Sigmoid colon (tissue), 7 donors: ENCODE measurements at places on chromosomes 13 and 19. TPM values are rescaled to one million over a fixed set of nuclear protein-coding genes. Genes with fewer than 3 reads are reported as not detected.

Gene DENND1C
- total RNA-seq: 2.0 TPM

- H3K36me3 ChIP-seq: no peaks in the 10 kb centered on the region
- no peak for DNase-seq
- peaks cover 20% of the 10 kb centered on the region for H3K4me1 ChIP-seq
- H3K27me3 ChIP-seq: no peaks in the 10 kb centered on the region
Measured at GRCh38 chr19:8504919-8505318, 2.5 kb upstream of the PRAM1 start.

Gene OR4F17
- not detected for total RNA-seq

GRCh38 chr13:99640260-99640659 is 139.0 kb downstream of the TM9SF2 start:
- H3K4me3 ChIP-seq: no peak overlapping the region
- DNase-seq: no peak
- no peaks in the 10 kb centered on the region for H3K36me3 ChIP-seq
- no peak overlapping the region for H3K27ac ChIP-seq

DNA sequence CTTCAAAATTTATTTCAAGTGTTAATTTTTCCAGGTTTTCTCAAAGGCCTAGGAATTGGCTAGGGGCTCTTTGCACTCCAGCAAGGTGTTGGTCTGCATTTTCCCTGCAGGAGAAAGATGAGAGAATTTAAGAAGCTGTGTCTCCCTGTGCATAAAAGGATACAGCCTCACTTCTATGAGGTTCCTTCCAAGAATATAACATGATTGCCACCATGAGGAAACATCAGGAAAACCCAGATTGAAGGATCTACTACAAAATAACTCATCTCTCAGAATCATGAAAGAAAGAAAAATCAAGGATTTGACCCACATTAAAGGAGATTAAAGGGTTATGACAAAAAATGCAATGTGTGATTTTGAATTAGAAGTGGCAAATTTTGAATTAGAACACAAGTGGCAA is 69.9 kb downstream of the RUBCNL start:
- no peak for DNase-seq
- H3K36me3 ChIP-seq: no peaks in the 10 kb centered on the region

DNA sequence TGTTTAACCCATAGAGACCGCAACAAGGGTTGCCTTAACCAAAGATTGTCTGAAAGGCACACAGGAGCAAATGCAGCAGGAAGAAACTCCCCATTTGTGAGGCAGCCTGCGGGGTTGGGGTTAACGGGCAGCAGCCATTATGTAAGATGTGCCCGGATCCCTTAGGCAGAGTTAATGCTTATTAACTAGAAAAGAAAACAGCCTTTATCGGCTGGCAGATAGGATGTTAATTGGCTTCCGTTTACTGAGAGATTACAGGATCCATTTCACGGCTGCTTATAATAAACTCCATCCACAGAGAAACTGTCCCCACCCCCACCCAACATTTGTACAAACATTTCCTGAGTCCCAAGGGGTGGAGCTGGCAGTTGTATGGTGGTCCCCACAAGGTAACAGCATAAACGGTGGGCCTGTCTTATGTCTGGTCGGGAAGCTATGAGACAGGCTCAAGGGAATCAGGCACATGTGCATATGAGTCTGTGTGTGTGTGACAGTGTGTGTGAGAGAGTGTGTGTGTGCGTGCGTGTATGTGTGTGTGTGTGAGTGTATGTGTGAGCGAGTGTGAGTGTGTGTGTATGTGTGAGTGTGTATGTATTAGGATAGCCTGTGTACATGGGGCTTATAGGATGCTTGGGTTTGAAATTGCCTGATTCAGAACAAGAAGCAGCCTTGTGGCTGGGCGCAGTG is 10.5 kb downstream of the SLC25A42 start:
- H3K27ac ChIP-seq: no peak overlapping the region

- no peaks in the 10 kb centered on the region for H3K27me3 ChIP-seq
- peak overlapping the region; percentile 54 for H3K4me3 ChIP-seq
- no peaks in the 10 kb centered on the region for H3K4me1 ChIP-seq
Measured at GRCh38 chr19:3034656-3035541, 5.8 kb upstream of the TLE2 start.

GRCh38 chr13:36839981-36840380 is 21.0 kb downstream of the RFXAP start:
- DNase-seq: no peak
- no peaks in the 10 kb centered on the region for H3K36me3 ChIP-seq
- no peak overlapping the region for H3K4me3 ChIP-seq
- no peak overlapping the region for H3K27ac ChIP-seq

- H3K27me3 ChIP-seq: no peaks in the 10 kb centered on the region
- H3K4me3 ChIP-seq: no peak overlapping the region
- no peak for DNase-seq
- H3K27ac ChIP-seq: no peak overlapping the region
Measured at GRCh38 chr13:106738186-106738678, 170.3 kb upstream of the ARGLU1 start.

- H3K4me3 ChIP-seq: no peak overlapping the region
- no peaks in the 10 kb centered on the region for H3K27me3 ChIP-seq
- no peak overlapping the region for H3K27ac ChIP-seq
- DNase-seq: no peak
- no peaks in the 10 kb centered on the region for H3K4me1 ChIP-seq
- H3K36me3 ChIP-seq: no peaks in the 10 kb centered on the region
Measured at GRCh38 chr13:106407338-106407737, 128.1 kb downstream of the EFNB2 start.

GRCh38 chr19:19487950-19488874 is 27.1 kb downstream of the TSSK6 start:
- DNase-seq: no peak
- peaks cover 11% of the 10 kb centered on the region for H3K36me3 ChIP-seq
- peak overlapping the region; percentile 59 for H3K27ac ChIP-seq
- no peak overlapping the region for H3K4me3 ChIP-seq

DNA sequence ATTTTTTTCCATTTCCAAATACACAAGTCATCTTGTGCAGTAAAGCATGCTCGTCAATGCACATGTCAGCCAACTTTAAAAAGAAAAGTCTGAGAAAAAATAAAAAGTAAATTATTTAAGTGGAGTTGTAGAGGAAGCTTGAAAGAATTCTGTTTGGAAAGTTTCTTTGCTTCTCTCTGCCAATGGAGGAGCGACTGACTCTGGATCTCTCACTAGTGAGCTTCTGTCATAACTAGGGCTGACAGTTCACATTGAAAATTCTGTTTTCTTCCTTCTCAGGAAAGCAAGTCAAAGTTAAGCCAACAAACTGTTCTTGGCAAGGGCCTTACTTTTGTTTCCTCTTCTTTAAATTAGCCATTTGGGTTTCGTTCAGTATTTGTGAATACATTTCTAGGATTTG is 298.2 kb downstream of the POU4F1 start:
- H3K4me1 ChIP-seq: no peaks in the 10 kb centered on the region
- H3K4me3 ChIP-seq: no peak overlapping the region
- DNase-seq: no peak
- H3K27ac ChIP-seq: no peak overlapping the region
- H3K27me3 ChIP-seq: no peaks in the 10 kb centered on the region

DNA sequence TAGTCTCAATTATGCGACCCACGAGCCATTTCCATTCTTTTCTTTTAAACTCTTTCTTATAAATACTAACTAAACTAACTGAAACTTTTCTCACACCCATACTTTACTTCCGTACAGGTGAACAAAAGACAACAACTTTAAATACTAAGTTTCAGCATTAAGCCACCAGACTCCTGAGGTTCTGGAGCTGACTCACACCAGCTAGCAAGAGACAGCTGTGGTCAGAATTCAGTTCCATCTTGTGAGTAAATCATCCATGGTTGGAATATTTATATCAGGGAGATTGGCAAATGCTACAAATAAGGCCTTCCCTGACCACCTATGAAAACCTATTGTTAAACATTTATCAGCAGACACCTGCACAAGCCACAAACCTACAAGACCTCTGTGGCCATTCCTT is 897.0 kb downstream of the EFNB2 start:
- no peaks in the 10 kb centered on the region for H3K36me3 ChIP-seq
- H3K4me1 ChIP-seq: no peaks in the 10 kb centered on the region
- DNase-seq: no peak
- no peak overlapping the region for H3K4me3 ChIP-seq

Gene PCDH20
- 4.3 TPM for total RNA-seq

Gene DPF1
- total RNA-seq: not detected

Gene FSTL3
- total RNA-seq: 116 TPM

- peaks cover 25% of the 10 kb centered on the region for H3K27me3 ChIP-seq
- H3K4me1 ChIP-seq: no peaks in the 10 kb centered on the region
- no peaks in the 10 kb centered on the region for H3K36me3 ChIP-seq
- no peak overlapping the region for H3K27ac ChIP-seq
- DNase-seq: no peak
Measured at GRCh38 chr19:38912600-38913514, 871 bp upstream of the CCER2 start.

- no peaks in the 10 kb centered on the region for H3K27me3 ChIP-seq
- H3K27ac ChIP-seq: peak overlapping the region; percentile 81
- DNase-seq: peak; percentile 98
Measured at GRCh38 chr19:20051841-20052768, 12.8 kb upstream of the ZNF682 start.

DNA sequence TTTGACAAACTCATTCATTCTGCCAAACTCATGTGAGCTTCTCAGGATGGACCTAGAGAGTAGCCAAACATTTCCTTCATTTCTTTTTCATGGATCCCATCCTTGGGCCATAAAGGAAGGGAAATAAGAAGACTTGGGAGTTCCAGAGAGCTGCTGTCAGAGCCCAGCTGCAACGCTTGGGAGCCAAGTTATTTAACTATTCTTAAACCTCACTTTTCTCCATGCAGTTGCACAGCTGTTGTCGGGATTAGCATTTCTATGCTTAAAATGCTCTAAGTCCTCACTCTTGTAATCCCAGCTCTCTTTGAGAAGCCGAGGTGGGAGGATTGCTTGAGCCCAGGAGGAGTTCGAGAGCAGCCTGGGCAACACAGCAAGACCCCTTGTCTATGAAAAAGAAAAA is 11.7 kb upstream of the CASP14 start:
- no peak overlapping the region for H3K27ac ChIP-seq
- H3K4me1 ChIP-seq: no peaks in the 10 kb centered on the region
- H3K4me3 ChIP-seq: no peak overlapping the region

DNA sequence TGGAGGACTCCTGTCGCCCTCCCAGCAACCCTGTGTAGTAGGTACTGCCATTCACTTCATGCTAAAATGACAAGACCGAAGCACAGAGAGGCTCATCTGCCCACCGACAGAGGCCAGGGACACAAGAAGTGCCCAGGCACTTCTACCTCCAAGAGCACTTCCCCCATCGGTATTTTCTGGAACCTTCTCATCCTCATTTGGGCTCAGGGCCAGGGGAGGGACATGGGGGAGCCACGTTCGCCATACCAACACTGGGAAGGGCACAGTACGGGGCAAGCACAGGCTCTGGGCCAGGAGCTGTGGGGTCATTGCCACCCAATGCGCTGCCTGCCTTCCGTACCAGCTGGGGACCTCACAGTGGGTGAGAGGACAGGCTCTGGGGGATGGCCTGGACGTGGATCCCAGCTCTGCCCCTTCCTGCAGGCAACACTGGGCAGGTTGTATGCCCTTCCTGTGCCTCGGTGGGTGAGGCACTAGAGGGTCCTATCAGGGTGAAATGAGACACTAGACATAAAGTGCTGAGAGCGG is 21.3 kb upstream of the CCNP start:
- no peak overlapping the region for H3K27ac ChIP-seq
- H3K36me3 ChIP-seq: peaks cover 35% of the 10 kb centered on the region
- peaks cover 4% of the 10 kb centered on the region for H3K4me1 ChIP-seq
- H3K4me3 ChIP-seq: no peak overlapping the region
- no peaks in the 10 kb centered on the region for H3K27me3 ChIP-seq
- DNase-seq: no peak

GRCh38 chr19:18227781-18228271 is 1.6 kb upstream of the PDE4C start:
- no peaks in the 10 kb centered on the region for H3K36me3 ChIP-seq
- H3K4me3 ChIP-seq: no peak overlapping the region
- peaks cover 39% of the 10 kb centered on the region for H3K4me1 ChIP-seq
- DNase-seq: no peak
- peaks cover 62% of the 10 kb centered on the region for H3K27me3 ChIP-seq
- H3K27ac ChIP-seq: peak overlapping the region; percentile 72

GRCh38 chr13:94947965-94948371 is 235.6 kb upstream of the SOX21 start:
- H3K4me1 ChIP-seq: no peaks in the 10 kb centered on the region
- no peak overlapping the region for H3K27ac ChIP-seq
- no peak for DNase-seq
- H3K36me3 ChIP-seq: no peaks in the 10 kb centered on the region
- no peak overlapping the region for H3K4me3 ChIP-seq

Gene PTGER1
- 0.54 TPM for total RNA-seq

GRCh38 chr19:39148939-39149529 is 23.4 kb downstream of the PAK4 start:
- no peaks in the 10 kb centered on the region for H3K36me3 ChIP-seq
- H3K27me3 ChIP-seq: no peaks in the 10 kb centered on the region
- H3K4me1 ChIP-seq: no peaks in the 10 kb centered on the region
- H3K27ac ChIP-seq: no peak overlapping the region
- no peak for DNase-seq

GRCh38 chr13:91362908-91363307 is 15.4 kb downstream of the MIR17HG start:
- no peak overlapping the region for H3K27ac ChIP-seq
- H3K4me1 ChIP-seq: no peaks in the 10 kb centered on the region

Gene ZIM2
- total RNA-seq: 1.5 TPM

DNA sequence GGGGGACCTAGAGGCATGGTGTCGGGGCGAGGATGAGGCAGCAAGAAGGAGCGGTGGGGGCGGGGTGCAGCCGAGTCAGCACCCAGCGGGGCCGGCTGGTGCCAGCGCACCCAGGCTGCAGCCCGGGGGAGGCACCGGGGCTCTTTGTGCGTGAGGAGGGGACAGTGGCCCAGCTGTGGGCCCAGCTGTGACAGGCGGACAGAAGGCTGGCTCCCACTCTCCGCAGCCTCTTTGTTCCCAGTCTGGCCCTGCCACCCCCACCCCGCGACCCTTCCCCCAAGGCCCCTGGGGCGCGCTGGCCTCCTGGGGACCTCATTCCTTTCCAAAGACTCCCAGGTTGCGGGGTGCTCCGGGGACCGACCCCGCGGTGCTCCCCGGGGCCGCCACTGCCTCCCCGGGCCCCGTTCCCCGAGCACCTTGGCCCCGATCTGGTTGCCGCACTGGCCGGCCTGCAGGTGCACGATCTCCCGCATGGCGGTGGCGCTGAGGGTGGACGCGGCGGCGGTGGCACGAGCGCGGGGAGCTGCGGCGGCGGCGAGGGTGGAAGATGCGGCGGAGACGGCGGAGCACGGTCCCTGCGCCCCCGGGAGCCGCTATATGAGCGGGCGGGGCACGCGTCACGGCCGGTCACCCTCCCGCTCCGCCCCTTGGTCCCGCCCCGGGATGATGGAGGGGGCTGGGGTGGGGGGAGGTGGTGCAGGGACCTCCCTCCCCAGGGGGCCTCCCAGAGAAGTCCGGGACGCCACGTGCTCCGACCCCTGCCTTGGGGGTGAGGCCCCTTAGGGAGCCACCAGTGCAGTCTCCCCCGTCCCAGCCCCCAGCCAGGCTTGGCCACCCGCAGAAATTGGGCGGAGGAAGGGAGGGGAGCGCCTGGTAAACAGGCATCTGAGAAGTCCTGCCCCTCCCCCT is at the start of gene TUBB4A:
Gene TUBB4A, minus strand, starts transcription at position 570 of the 909 bp plus-strand sequence. Its CDS starts 97 bp downstream, at position 473.
- H3K4me1 ChIP-seq: peaks cover 13% of the 10 kb centered on the region
- peaks cover 44% of the 10 kb centered on the region for H3K27me3 ChIP-seq

Gene NFIX
- 62.8 TPM for total RNA-seq

GRCh38 chr19:18164072-18164471 is 9.5 kb upstream of the IFI30 start:
- H3K27ac ChIP-seq: no peak overlapping the region
- peaks cover 15% of the 10 kb centered on the region for H3K36me3 ChIP-seq
- H3K4me3 ChIP-seq: no peak overlapping the region
- H3K4me1 ChIP-seq: peaks cover 16% of the 10 kb centered on the region

- DNase-seq: no peak
- no peak overlapping the region for H3K4me3 ChIP-seq
- H3K27me3 ChIP-seq: no peaks in the 10 kb centered on the region
- H3K36me3 ChIP-seq: no peaks in the 10 kb centered on the region
- no peak overlapping the region for H3K27ac ChIP-seq
- H3K4me1 ChIP-seq: no peaks in the 10 kb centered on the region
Measured at GRCh38 chr13:80072231-80072630, 268.7 kb downstream of the SPRY2 start.
